ENCODE measurements at places on chromosomes 6 and 20.

DNA sequence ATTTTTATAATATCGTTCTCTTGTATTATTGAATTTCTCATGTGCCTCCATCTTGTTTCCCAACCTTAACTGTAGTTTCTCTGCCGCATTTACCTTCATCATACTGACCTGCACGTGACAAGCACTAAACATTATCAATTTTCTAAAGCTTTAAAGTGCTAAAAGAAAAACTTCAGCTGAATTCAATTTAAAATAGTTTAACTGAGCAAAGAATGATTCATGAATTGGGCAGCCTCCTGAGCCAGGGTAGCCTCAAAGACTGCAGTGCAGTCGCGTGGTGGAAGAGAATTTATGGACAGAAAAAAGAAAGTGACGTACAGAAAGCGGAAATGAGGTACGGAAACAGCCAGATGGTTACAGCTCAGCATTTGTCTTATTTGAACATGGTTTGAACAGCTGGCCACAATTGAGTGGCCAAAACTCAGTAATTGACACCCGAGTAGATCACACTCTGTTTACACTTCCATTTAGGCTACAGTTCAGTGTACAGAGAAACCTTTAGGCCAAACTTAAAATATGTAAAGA, 4.2 kb upstream of the ZDHHC14 start:
- DNase-seq, result no peak

DNA sequence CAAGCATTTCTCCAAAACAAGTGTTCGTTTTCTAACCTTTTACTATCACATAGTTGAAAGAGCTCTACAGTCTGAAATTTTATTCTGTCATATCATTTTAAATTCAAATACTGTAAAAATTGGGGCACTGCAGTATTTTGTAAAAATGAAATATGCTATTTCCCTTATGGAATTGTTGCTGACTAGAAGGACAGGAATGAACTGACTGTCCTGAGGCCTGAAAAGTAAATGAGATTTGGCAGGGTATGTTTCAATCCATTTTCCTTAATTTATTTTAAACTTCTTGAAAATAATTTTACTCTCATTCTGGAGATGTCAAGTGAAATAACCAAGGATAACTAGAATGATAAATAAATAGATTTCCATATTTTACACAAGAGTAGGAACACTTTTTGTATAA, 11.9 kb upstream of the PNRC1 start:
- DNase-seq, result no peak

GRCh38 chr20:47397652-47398301, 41.3 kb upstream of the ZMYND8 start:
- no peak for DNase-seq

DNA sequence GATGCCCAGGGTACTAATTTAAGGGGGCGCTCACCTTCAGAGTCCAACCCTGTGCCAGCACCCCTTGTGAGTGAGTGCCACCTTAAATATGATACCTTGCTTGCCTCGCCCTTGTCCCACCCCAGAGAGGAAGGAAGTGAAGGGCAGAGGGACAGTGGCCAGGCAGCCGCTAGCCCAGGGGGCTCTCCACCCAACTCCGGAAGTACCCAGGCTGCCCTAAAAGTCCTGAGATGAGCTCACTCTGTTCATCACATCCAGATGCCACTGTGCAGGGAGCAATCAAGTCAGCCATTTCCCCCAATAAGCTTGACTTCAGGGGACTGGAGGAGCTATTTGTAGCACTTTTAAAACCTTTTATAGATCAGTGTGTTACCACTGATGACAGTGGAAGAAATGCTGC, 25.0 kb upstream of the STX16 start:
- DNase-seq, result no peak

GRCh38 chr20:46306743-46307138, 1.6 kb downstream of the CDH22 start:
- no peak for DNase-seq

GRCh38 chr20:1924910-1925861, 30.0 kb downstream of the SIRPA start:
- DNase-seq, result no peak

GRCh38 chr20:37411408-37412219, 65.7 kb downstream of the SRC start:
- peak; percentile 18 for DNase-seq

DNA sequence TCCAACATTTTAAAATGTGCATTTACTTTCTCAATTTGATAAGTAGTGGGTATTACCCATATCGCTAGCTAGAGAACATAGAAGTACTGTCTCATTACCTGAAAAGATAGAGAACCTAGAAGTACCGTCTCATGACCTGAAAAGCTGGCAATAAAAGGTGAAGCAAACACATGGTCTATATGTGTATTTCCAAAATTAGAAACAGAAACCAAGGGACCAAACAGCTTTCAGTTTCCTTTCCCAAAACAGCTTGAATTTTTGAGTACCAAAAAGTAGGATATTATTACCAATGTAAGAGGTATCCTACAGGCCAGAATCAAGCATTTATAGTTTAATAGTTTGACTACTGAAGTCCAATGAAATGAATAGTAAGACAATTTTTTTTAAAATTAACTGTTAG, 77.2 kb downstream of the KIF13A start:
- DNase-seq, result no peak

GRCh38 chr20:46393967-46394366, 12.4 kb downstream of the ELMO2 start:
- no peak for DNase-seq

- peak; percentile 70 for DNase-seq
These were observed 124.2 kb upstream of the PTPN1 start for GRCh38 chr20:50385733-50386640.

DNA sequence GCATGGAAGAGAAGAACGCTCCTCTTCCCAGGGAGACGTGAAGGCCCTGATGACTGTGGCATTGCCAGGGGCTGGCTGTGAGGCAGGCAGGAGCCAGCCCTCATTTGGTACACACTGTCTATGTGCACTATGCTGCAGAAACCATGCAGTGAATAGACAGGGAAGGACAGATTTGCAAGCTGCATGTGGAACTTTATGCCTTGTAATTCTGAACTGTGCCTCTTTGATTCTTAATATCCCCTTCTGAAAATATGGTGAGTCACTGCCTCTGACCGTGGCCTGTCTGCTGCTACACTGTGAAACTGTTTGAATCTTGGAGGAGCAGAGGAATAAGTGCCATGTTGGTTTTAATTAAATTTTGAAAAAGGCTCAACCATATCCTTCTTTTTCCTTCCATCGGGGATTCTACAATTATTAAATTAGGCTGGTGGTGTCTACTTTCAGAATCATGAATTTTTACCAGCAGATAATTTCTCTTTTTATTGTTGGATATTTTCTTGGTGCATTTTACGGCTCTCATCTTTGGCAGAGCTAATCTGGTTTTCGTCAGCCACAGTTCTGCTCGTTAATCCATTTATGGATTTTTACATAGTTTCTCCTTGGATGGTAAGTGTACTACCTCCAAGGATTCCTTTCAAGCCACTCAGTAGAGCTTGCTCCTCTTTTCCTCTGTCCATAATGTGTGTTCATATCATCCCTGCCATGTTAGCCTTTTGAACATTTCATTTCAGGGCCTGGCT, 301.0 kb upstream of the SLC35B3 start:
- no peak for DNase-seq

DNA sequence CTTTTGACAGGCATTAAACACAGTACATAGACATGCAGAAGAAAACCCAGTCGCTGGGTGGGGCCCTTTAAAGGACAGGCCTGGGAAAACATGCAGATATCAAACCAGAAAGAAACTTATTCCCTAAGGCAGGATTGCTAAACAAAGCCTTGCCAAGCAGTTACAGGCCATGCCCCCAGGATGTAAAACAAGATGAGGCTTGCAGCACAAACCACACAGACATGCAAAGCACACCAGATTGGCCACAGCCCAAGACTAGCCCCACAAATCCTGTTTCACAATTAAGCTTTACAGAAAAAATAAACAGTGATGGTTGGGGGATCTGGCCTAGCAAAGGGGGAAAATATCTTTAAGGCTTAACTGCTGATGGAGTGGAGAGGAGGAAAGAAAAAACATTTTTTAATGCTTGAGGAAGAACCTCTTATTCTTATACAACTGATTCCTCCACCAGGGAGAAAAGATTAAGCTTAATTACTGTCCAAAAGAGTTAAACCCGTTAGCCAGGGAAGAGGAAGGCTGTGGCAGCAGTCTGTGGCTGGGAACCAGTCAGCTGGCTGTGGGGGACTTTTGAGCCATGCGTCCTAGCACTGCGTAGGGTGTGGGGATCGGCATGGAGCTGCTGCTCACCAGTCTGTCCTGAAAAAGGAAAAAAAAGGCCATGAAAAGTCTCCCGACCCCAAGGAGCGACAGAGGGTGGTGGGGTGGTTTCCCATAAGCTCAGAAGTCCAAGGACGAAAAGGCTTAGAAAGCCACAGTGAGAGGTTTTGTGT, 28.4 kb downstream of the COL19A1 start:
- DNase-seq, result no peak

DNA sequence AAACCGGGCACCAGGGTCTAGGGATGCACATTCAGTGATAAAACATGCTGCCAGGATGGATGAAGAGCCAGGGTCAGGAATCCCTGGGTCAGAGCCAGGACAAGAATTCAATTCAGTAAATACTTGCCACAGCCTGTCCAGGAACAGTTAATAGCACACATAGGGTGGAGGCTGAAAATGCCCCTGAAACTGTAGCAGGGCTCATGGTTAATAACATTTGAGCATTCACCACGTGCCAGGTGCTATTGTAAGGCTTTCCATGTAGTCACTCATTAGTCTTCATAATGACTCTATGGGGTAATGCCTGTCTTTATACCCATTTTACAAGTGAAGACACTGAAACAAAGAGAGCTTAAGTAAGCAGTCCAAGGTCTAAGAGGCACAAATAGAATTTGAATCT, 296.3 kb downstream of the LRFN2 start:
- DNase-seq, result no peak

GRCh38 chr6:166656230-166657151, 29.4 kb upstream of the RPS6KA2 start:
- DNase-seq, result no peak

GRCh38 chr20:58224097-58224496, 4.4 kb downstream of the ANKRD60 start:
- no peak for DNase-seq

GRCh38 chr6:125821825-125822281, 31.1 kb downstream of the NCOA7 start:
- no peak for DNase-seq

GRCh38 chr6:159691963-159692287, 1.1 kb downstream of the SOD2 start:
- no peak for DNase-seq

DNA sequence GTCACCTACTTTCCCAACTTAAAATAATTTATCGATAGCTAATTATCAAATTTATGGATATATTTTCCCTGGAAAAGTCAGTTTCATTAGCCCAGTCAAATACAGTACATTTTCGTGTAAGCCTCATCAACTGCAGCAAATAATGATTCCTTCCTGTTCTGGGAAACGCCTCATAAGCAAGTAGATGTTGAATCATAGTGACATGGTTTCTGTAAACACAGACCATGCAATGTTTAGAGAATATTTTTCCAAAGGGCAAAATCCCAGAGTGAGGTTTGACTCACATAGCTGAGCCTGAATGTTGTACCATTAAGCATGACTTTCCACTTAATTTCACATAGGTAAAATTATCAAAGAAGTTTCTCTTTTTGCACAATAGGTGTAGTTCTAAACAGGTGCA, 16.7 kb upstream of the VNN1 start:
- DNase-seq, result no peak

- no peak for DNase-seq
These were observed 78.9 kb downstream of the SULF2 start for GRCh38 chr20:47706345-47706744.

DNA sequence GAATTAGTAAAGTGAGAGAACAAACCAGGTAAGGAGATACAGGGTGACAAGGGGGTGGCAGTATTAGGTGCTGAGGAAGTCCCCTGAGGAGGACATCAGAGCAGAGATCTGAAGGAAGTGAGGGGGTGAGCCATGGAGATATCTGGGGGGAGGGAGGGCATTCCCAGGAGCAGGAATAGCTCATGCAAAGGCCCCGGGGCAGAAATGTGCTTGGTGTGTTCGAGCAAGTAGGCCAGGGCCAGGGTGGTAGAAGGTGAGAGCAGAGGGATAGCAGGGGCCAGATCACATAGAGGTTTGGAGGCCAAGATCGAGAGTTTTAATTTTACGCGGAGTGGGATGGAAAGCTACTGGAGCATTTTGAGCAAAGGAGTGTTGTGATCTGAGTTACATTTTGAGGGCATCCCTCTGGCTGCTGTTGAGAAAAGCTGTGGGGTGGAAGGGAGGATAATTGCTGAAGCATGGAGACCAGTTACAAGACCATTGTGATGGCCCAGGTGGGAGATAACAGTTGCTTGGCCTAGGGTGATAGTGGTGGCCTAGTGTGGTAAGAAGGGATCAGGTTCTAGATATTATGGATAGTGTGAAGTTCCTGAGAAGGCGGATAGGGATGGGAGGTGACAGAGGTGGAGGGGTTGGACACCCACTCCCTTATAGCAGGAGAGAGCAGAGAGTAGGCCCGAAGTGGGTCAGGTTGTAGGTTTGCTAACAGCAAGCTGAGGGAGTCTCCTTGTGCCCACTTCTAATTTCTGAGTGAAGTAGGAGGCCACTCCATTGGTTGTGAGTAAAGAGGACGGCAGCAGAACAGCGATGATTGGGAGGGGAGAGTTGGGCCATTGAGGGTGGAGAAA, 10.2 kb downstream of the ARFGEF2 start:
- DNase-seq, result no peak

DNA sequence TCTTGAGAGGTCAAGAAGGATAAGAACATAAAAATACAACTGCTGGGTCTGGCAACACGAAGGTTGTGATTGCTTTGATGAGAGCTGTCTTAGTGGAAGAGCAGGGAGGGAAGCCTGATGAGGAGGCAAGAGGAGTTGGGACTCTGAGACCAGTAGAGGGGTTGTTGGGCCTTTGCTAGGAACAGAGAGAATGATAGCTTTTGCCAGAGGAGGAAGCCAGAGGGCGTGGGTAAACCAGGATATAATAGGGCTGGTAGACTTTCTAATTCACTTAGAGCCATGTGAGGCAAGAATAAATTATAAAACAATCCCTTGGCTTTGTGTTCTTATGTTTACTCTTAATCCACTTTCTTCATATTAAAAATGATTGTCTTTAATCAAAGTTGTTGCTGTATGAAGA, 78.6 kb downstream of the RCAN2 start:
- no peak for DNase-seq

DNA sequence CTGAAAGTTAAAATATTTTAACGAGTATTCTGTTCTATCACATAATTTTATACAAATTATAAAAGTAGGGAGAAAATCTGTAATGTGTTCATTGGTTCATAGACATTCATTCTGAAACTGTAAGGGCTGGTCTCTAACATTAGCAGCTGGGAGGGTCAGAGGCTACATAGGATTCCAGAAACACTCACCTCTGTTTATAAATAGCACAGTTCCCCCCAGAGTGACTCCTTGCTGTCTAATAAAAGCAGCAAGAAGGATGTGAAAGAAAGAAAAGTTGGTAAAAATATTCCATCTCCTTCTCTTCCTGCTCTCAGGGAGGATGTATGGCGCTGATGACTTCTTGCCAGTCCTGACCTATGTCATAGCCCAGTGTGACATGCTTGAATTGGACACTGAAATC, 25.3 kb upstream of the NAA20 start:
- DNase-seq, result no peak

- DNase-seq, result no peak
These were observed 6.5 kb downstream of the CD24 start for GRCh38 chr6:106967936-106968555.

GRCh38 chr6:166245148-166245547, 63.0 kb downstream of the PRR18 start:
- no peak for DNase-seq

- no peak for DNase-seq
These were observed 8.6 kb upstream of the CLIC5 start for GRCh38 chr6:46024124-46024769.

- DNase-seq, result no peak
These were observed 1.2 kb downstream of the TRAF3IP2 start for GRCh38 chr6:111604259-111605099.

Data from CD4-positive, alpha-beta T cell treated with Interleukin-1 beta for 1 hour (primary cell).